ENCODE measurements at places on chromosomes 16 and 17. TPM values are rescaled to one million over a fixed set of nuclear protein-coding genes. Genes with fewer than 3 reads are reported as not detected.

KRT16 gene
- polyA plus RNA-seq = not detected

ERCC4 gene
- 10.3 TPM for polyA plus RNA-seq

KRTAP16-1 gene
- polyA plus RNA-seq = not detected

PCYT2 gene
- polyA plus RNA-seq = 11.3 TPM

KRTAP2-1 gene
- not detected for polyA plus RNA-seq

SEC14L5 gene
- polyA plus RNA-seq = 0.66 TPM

LPO gene
- polyA plus RNA-seq = not detected

KRTAP4-4 gene
- not detected for polyA plus RNA-seq

BRICD5 gene
- 5.8 TPM for polyA plus RNA-seq

OTOA gene
- 0.13 TPM for polyA plus RNA-seq
